Cortex of kidney (tissue), 1 donor: ENCODE measurements at places on chromosomes 12 and 14.

DNA sequence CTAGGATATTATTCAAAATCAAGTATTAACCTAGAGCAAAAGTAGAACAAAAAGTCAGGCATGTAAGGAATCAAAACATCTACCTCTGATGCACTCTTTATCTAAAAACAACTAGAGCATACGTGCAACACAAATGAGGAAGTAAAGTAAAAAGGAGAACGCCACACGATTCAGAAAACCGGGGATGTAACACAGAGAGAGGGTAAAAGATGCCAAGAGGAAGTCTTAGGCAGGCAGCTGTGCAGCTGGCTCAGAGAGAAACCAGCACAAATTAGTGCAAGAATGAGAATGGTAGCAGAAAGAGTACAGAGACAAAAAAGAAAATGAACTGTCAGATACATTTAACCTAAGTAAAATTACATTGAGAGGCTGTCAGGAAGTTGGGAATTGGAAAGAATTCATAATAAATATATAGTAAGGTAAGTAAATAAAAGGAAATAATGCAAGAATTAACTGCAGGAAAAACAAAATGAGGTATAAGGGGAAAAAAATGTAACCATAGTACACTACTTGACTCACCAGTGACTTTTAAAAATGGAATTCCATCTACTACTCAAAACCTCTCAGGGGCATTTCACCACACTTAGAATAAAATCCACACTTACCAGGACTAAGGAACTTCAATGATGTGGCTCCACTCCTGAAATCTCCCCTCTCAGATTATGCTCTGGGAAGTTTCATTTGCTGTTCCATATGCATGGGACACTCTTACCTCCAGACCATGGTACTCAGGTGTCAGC, 17.1 kb downstream of the BCAT1 start:
- DNase-seq, result no peak

DNA sequence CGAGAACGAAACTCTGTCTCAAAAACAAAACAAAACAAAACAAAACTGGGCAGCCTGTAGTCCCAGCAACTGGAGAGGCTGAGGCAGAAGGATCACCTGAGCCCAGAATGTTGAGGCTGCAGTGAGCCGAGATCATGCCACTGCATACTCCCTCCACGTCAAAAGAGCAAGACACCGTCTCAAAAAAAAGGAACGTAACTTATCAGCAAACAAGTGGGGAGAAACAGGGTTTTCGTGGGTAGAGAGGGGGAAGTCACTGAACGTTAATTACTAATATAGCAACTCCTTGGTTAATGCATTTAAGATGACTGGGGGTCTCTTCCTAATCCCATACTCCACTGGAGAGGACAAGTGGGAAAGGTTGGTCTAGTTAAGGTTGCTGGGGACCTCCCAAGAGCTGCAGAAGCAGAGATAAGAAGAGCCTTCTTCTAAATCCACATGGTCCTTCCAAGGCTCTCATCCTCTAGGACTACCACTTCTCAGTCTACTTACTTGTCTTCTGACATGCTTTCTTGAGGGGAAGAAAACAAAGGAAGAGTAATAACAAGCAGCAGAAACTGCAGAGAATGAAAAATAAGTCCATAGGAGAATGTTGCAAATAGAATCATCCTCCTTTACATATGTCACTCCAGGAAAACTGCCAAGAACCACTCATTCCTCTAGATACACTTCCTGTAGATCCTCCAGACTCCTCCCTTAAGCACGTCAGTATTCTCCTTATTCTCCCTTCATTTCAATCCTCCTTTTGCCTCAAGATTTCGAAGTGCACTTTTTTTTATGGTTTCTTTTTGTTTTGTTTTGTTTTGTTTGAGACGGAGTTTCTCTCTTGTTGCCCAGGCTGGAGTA, 5.8 kb downstream of the NUMB start:
- DNase-seq, result no peak

- DNase-seq, result no peak
Measured at GRCh38 chr12:70741256-70741655, 104.0 kb upstream of the PTPRB start.

DNA sequence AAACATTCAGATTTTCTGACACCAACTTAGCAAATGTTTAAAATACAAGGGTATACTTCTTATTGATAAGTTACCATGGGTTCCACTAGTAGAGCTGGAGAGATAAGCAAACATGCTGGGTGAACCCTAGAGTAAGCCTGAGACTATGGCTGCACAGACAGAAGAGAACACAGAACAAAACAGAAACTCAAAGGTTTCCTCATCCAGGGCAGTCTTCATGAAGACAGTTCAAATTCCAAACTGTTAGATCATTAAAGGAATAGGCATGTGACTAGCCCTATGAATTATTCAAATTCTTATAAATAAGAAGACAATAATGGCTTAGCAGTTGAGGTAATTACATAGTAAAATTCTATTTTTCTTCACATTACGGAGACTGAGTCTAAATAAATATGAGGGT, 28.1 kb downstream of the BTBD7 start:
- DNase-seq, result no peak

DNA sequence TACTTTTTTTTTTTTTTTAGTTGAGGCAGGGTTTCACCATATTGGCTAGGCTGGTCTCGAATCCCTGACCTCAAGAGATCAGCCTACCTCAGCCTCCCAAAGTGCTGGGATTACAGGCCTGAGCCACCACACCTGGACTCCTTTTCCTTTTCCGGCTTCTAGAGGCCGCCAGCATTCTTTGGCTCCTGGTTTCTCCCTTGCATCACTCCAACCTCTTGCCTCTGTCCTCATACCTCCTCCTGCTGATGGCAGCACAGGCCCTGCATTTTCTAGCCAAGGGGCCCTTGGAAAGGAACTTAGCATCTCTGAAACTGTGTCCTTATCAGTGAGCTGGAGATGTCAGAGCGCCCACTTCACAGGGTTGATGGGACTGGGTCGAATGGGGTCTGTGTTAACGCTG, 53.3 kb downstream of the MAP1LC3B2 start:
- DNase-seq, result no peak

DNA sequence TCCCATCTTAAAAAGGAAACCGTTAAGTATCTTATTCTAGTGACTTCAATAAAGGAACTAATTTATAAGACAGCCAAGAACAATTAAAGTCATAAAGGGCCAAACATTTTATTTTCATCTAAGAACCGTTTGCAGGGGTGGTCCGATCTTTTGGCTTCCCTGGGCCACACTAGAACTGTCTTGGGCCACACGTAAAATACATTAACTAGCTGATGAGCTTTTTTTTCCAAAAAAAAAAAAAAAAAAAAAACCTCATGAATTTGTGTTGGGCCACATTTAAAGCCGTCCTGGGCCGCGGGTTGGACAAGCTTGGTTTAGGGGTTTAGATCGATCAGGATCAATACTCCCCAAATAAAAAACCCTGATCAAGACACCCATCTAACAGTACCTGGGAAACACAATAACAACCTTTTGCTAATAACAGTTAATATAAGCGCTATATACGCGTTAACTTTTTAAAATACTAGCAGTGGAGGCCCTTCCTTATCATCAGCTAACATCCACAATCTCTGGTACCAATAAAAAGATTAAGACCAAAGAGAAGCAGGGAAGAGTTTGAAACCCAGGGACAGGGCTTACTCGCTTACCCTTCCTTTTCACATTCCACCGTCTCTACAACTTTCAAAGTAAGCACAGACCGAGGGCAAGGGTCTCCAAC, 1.1 kb downstream of the NAP1L1 start:
- DNase-seq, result no peak

DNA sequence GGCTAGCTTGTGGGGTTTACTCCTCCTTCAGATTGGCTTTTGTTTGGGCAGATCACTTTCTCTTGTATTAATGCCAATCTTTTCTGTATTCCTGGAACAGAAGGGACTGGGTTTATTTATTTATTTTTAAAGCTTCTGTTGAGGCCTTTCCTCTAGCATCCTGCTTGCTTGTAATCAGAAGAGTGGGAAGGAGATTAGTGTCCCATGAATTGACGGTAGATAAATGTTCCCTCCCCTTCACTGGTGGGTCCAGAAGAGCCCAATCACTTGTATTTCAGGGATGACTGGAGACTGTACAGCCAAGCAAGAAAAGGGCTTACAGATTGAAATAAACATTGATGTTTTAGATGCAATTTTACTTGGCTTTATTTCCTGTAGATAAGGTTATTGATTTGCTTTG, 71.0 kb downstream of the LIN52 start:
- DNase-seq, result no peak

GRCh38 chr14:102131741-102132140, 8.0 kb upstream of the WDR20 start:
- no peak for DNase-seq

DNA sequence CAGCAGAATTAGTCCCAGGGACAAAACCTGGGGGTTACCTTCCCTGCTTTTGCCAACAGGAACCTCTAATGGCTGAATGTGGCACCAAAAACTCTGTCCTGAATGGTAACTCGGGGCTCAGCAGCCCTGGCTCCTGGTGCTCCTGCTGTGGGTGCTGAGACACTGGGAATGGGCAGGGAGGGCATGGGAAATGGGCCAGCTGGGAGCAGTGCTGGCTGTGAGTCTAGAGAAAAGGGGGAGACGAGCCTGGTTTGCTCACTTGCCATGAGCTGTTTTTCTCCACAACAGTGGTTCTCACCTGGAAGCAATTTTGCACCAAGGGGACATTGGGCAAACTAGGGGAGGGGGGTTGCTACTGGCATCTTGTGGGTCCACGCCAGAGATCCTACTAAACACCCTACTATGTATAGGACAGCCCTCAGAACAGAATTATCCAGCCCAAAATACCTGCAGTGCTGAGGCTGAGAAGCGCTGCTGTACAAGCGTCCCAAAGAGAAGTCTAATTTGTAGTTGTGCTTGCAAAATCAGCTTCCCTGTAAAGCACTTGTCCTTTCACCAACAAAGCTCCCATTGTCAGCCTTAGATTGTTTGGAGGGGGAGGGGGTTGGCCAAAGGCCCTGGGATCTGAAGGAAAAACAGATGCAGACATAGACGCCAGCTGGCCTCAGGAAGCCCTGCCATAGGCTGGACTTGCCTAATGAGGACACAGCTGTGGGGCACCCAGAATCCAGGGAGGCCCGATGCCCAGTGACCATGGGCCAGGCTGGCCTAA, 3.6 kb downstream of the LRRC74A start:
- DNase-seq, result no peak

GRCh38 chr14:96673706-96674105, 123.5 kb upstream of the VRK1 start:
- DNase-seq, result no peak

- no peak for DNase-seq
Measured at GRCh38 chr14:42110167-42110566, 503.5 kb downstream of the LRFN5 start.

- no peak for DNase-seq
Measured at GRCh38 chr12:3587402-3588013, 96.5 kb downstream of the PRMT8 start.

GRCh38 chr12:3213188-3213587, 136.0 kb downstream of the TSPAN9 start:
- DNase-seq, result no peak

DNA sequence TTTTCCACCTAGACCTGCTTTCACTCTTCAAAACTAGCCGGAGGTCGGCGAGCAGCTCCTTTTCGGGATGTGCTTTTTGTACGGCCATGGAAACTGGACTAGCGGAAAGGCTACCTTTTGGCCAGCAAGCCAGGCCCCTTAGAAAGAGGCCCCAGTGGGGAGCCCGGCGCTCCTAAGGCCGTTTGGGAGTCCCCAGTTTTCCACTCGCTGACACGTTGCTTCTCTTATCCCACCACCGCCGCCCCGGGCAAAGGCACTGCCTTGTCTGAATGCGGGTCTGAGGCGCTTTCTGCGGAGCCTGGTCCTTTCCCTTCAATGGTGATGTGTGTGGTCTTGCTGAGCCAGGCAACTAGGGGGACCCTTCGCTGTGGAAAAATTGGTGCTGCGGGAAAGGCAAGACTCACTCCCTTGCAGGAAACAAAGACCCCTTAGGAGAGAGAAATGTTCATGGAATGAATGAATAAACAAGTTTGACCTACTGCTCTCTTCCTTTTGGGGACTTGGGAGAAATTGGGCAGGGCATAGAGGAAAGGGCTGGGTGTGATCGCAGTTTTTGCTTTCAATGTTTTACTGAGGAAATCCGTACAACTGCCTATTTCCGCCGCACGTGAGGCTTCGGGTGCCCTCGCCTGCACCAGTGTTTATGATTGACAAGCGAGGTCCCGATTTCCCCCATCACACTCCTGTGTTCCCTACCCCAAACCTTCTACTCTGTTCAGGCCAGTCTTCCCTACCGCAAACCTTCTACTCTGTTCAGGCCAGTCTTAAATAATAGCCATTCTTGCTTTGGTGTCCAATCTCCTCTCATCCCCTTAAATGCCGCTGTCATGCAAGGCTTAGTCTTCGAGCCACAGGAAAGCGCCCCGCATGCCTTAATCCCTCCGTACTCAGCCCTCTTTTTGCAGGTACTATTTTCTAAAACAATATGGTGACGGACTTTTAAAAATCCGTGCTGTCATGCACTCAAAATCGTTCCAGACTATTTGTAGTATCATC, 1.0 kb upstream of the SLC38A2 start:
- DNase-seq, result no peak

DNA sequence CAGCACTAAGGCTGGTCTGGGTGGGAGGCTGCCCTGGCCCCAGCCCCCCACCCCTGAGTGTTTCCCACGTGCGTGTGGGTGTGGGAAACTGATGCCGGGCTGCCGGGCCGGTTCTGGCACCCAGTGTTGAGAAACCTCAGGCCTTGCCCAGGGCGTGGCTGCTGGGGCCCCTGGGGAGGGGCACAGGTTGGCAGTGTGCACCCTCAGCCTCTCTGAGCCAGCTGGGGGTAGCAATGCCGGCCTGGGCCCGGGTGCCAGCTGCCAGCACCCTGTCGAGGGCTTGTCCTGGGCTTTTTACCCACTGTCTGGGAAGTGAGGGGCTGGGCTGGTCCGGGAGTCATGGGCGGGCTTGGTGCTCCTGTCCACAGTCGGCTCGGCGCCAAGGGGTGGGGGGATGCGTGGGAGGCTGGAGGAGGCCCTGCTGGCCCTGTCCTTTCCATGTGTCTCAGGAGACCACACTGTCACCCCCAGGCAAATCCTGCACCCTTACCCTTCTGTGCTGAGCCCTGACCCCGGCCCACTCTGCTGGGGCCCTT, 15.7 kb downstream of the ASPG start:
- DNase-seq, result no peak

DNA sequence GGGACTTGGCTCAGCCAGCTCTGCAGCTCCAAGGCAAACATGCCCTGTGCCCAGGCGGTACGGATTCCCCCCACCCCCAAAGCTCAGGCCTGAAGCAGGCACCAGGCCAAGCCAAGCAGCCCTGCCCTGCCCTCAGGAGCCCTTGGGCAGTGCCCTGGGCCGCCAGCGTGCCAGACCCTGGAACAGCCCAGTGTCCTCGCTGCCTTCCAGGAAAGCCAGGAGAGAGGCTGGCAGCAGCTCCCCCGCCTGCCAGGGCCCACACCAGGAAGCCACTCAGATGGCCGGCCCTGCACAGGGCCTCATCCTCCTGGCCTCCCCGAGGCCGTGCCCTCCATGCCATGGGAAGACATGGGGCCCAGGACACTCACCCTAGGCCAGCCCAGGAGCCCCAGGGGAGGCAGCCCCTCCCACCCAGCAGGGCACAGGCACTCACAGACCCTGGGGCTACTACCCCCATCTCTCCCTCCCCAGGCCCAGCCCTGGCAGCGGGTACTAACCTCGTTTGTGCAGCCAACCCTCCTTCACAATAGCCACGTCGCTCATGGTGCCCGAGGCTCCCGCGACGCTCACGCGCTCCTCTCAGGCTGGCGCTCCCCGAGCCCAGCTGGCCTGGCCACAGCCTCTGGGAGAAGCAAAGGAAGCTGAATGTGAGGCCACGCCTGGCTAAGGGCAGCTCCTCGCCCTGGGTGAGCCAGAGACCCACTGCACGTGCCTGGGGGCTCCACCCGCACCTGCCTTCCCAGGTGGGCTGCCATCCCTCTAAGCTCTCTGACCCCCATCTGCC, 3.3 kb downstream of the AKT1 start:
- DNase-seq, result no peak
